ENCODE measurements at places on chromosomes 2 and 18.

DNA sequence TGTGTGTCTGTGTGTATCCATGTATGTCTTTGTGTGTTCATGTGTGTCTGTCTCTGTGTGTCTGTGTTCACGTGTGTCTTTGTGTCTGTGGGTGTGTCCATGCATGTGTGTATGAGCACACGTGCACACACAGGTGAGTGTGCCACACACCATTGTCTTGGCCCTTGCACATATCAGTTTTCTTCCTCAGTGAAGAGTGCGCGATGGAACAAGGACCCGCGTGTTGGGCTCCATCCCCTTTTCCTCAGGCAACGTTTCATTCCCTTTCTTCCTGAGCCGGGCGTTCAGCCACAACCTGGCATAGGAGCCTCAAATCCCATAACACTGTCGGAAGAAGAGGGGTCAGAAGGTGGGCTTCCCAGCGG is 74.3 kb downstream of the PTGR3 start:
- no peak for DNase-seq

DNA sequence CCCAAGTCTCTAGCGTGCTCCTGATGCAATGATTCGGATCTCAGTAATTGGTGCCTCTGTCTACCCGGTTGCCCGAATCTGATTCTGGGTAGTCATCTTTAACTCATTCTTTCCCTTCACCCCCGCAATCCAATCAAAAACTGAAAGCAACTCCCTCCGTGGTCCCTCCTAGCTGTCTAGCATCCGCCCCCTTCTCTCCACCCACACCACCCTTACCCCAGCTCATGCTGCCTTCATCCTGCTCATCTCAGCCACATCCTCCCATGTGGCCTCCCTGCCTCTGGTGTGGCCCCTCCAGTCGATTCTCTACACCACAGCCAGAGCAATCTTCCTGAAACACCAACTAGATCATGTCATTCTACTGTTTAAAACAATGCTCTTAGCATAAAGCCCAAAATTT is 62.3 kb downstream of the TTC32 start:
- DNase-seq = no peak

DNA sequence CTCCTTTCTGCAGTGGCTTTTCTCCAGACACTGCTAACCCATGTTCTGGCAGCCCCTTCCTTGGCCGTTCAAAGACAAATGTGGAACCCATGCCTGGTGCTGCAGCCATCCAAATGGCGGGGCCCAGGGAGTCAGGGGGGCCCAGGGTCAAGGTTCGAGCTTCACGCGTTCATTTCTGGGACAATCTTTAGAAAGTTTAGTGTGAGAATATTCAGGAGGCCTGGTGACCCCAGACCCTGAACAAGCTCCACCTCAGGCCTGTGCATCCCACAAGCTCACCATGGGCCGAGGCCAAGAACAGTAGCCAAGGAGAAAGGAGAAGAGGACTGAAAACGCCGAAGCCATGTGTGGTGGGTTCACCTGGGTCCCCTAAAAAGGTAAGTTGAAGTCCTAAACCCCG is 54.4 kb downstream of the ANKMY1 start:
- DNase-seq = no peak

DNA sequence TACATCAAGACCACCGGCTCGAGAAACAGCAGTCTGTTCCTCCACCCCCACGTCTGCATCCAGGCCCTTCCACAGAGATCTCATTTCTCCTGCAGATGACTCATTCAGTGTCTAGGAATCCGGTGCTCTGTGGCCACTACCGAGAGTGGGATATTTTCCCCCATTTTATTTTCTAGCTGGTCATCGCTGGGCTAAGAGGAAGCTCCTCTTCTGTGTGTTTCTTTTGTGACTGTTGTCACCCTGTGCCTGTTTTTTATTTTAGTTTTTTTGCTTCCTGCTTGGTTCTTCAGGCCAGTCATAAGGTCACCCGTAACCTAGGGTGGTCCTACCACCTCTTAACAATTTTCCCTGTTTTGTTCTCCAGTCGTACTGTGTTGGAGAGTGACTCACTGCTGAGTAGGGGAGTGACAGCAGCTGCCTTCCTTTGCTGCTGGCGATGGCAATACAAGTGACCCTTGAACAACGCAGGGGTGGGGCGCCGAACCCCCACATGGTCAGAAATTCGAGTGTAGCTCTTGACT is 6.7 kb downstream of the RAMP1 start:
- peak; percentile 78 for DNase-seq

DNA sequence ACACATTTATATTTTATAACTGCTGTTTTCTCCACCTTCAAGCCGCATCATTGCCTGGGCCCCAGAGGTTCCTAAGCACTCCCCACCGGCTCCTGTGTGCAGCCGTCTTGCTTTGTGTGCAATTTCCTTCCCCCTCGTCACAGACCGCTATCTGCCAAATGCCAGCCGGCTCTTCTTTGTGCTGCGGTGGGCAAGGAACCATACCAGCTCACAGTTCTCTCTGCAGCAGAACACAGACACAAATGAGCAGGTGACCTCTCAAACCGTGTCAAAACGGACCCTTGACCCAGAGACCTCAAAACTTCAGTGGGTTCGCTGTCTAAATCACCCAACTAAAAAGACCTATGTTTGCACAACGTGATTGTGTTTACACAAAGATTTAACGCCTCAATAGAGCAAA is 58.2 kb downstream of the KLF7 start:
- DNase-seq = no peak

- no peak for DNase-seq
Measured at GRCh38 chr18:832085-832681, 20.1 kb upstream of the YES1 start.

- peak; percentile 56 for DNase-seq
Measured at GRCh38 chr2:231674587-231675338, 33.6 kb upstream of the PTMA start.

GRCh38 chr2:142130111-142131009 is 456 bp downstream of the LRP1B start:
- DNase-seq = peak; percentile 8

GRCh38 chr2:1488181-1488671 is 75.0 kb downstream of the TPO start:
- DNase-seq = no peak

GRCh38 chr2:224378701-224379097 is 23.2 kb downstream of the FAM124B start:
- no peak for DNase-seq

DNA sequence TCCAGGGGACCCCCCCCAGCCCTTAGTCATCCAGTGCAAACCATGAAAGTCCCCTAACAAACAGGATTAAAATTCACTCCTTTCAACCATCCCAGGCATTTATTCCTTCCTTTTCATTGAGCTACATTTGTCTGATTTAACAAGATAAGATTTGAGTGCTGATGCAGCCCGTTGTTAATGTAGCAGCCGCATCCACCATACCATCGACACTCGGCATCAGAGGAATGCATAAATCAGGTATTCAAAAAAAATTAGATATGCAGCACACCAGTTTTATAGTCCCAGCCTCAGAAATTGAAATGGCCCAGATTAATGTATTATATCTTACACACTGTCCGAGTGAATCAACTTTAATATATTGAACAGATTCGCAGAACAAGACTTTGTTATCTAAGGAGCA is 676.5 kb upstream of the FANCL start:
- no peak for DNase-seq

- DNase-seq = no peak
Measured at GRCh38 chr2:138841459-138841858, 61.3 kb upstream of the NXPH2 start.

DNA sequence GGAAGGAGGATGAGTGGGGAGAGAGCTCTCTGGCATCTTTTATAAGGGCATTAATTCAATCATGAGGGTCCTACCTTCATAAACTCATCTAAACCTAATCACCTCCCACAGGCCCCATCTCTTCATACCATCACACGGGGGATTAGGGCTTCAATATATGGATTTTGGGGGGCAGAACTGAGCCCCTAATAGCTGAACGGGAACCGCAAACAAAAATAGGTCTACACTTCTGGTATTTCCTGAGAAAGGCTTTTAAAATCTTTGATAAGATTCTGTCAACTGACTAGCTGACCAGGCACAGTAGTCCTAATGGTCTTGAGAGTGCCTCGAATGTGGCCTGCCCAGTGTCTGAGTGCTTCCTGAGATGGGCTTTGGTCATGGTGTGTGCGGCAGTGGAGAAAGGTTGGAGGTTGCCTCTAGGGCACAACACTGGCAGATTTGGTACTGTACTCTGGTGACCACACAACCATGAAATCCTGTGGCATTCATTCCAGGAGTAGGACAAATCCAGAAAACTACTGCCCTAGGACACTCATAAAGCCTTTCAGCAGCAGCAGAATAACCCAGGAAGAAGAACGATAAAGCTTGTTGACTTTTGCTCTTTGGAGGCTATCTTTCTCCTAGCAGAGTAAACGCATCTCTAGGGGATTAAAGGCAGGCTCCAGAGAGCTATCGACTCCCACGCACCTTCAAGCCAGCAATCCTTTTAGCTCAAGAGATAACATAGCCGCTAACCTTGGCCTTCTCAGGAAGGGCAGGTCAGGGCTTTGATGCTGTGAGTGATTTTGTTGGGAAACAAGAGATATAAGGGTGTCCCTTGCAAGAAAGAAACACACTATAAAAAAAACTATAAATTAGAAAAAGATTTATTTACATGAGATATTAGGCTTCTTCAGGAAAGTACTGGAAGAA is 12.3 kb upstream of the APOB start:
- DNase-seq = no peak

GRCh38 chr2:178241844-178242551 is 47.7 kb downstream of the OSBPL6 start:
- DNase-seq = peak; percentile 71

DNA sequence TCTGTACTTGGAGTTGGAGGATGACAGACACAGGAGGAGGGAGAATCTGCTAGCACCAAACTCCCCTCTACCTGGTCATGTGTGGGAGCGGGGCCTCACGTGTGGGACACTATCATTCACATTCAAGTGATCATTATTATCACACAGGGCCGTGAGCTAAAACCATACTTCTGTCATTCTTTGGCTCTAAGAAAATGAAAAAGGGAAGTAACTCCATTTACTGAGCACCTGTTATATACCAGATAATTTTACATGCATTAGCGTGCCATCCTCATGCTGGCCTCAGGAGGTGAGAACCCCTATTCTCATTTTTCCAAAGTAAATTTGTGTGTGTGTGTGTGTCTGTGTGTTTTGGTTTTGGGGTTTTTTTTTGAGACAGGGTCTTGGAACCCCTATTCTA is 150.1 kb downstream of the GLI2 start:
- no peak for DNase-seq

DNA sequence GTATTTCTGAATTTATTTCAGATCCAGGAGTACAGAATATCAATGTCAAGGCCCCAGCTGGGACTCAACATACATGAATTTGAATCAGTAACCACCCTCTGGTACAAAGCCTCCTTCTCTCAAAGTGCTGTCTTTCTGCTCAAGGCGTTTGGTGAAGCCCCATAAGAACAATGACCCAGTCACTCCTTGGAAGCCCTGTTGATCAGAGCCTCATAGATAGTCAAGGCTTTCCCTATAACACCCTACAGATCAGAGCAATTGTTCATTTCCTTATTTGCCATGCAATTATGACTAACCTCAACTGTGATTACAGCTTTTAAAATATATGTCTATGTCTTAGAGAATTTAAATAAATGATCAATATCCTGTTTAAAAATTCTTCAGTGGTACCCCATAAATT is 159.1 kb upstream of the CREB1 start:
- DNase-seq = no peak

DNA sequence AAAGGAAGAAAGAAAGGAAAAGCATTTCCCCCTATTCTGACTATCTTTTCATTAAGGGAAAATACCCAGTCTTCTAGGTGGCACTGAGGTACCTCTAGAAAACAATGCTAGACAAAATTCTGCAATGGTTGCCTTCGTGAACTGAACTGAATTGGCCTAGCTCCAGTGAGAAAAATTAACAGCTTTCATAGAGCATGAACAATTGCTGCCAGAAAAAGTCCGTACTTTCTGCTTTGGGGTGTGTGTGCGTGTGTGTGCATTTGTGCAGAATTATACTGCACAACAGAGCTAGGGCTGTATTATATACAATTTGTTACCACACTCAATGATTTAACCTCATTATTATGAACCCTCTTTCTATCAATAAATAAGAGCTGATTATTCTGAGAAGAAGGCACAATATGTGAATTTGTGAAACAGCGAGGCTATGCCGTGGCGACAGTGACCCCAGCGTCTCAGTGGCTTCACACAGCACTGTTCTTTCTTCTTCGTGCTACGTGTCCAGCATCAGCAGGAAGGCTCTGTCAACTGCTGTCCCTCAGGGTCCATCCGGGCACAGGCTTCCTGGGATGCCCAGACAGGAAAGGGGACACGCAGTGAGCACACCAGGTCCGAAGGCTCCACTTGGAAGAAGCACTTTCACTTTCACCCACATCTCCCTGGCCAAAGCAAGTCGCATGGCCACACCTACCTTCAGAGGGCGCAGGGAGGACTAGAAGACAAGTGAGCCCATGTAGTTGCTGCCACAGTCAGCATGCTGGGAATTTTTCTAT is 47.5 kb downstream of the PTGR3 start:
- DNase-seq = peak; percentile 69

- no peak for DNase-seq
Measured at GRCh38 chr2:98882971-98883779, 52.9 kb downstream of the CRACDL start.

Data from urothelium cell line (cell line).